Foreskin keratinocyte (primary cell): ENCODE measurements at places on chromosomes 7 and 10. TPM values are rescaled to one million over a fixed set of nuclear protein-coding genes. Genes with fewer than 3 reads are reported as not detected.

DRGX gene
- total RNA-seq = not detected in 2 replicates

MEIG1 gene
- total RNA-seq = 0.44 TPM in 1 of 2 replicates, not detected in the other

RTKN2 gene
- 1.8 and 2.6 TPM in 2 replicates for total RNA-seq

CPN1 gene
- not detected in 2 replicates for total RNA-seq

ACSM6 gene
- not detected in 2 replicates for total RNA-seq

SRGN gene
- 0.10 and 0.11 TPM in 2 replicates for total RNA-seq

IL2RA gene
- not detected in 2 replicates for total RNA-seq

EVX1 gene
- not detected in 2 replicates for total RNA-seq

GIMAP1 gene
- not detected in 2 replicates for total RNA-seq

BTBD16 gene
- total RNA-seq = 0.48 and 0.53 TPM in 2 replicates

SVIL gene
- 26.9 and 27.1 TPM in 2 replicates for total RNA-seq

FAM25C gene
- 0.92 TPM in 1 of 2 replicates, not detected in the other for total RNA-seq

CRPPA gene
- 0.35 and 0.51 TPM in 2 replicates for total RNA-seq

CABCOCO1 gene
- not detected in 2 replicates for total RNA-seq

INA gene
- total RNA-seq = 0.85 and 1.5 TPM in 2 replicates

TAS2R41 gene
- total RNA-seq = not detected in 2 replicates

NKX6-2 gene
- total RNA-seq = not detected in 2 replicates

CDHR1 gene
- total RNA-seq = 0.92 and 1.8 TPM in 2 replicates

FAM131B gene
- total RNA-seq = 0.18 and 0.20 TPM in 2 replicates

DLG5 gene
- total RNA-seq = 66.7 and 74.8 TPM in 2 replicates

GPER1 gene
- 0.07 TPM in 1 of 2 replicates, not detected in the other for total RNA-seq

MALRD1 gene
- total RNA-seq = 0.11 TPM in 1 of 2 replicates, not detected in the other

ZFYVE27 gene
- total RNA-seq = 15.3 and 18.3 TPM in 2 replicates

CACNA2D1 gene
- 1.6 and 2.3 TPM in 2 replicates for total RNA-seq

MYH16 gene
- total RNA-seq = 1.3 and 2.6 TPM in 2 replicates

TYW1B gene
- total RNA-seq = 1.1 and 1.4 TPM in 2 replicates

EBLN1 gene
- not detected in 2 replicates for total RNA-seq

ETV1 gene
- total RNA-seq = 6.5 TPM in 2 replicates

NPY4R gene
- total RNA-seq = 0.14 and 0.17 TPM in 2 replicates

LMTK2 gene
- 13.8 and 14.2 TPM in 2 replicates for total RNA-seq

MMRN2 gene
- total RNA-seq = 6.2 and 11.1 TPM in 2 replicates

SMO gene
- total RNA-seq = 10.9 and 11.4 TPM in 2 replicates
